Kasumi-1 (cell line): ENCODE measurements at places on chromosomes 6 and 20.

DNA sequence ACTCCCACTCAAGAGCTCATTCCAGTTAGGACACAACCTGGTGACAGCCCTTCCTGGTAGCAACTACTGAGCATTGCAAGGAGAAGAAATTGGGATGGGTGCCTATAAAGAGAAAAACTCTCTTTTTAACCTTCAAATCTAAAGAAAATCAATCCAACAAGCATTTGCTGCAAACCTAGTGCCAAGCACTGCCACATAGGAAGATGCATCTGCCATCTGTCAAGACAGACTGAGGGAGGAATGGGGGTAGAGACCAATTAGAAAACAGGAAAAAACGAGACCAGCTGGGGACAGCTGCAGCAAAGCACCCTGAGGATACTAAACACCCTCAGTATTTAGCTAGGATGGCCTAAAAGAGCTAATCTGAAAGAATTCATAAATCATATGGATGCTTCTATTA is 27.9 kb downstream of the HLA-DMB start:
- DNase-seq = no peak

- DNase-seq = peak; percentile 29
These were observed 424 bp upstream of the KIF13A start for GRCh38 chr6:17987697-17988421.

GRCh38 chr6:26028746-26029569 is 58.3 kb upstream of the HFE start:
- DNase-seq = no peak

- DNase-seq = no peak
These were observed 193.9 kb downstream of the DLL1 start for GRCh38 chr6:170096803-170097504.

GRCh38 chr20:2346188-2346587 is 34.5 kb upstream of the TGM6 start:
- no peak for DNase-seq

DNA sequence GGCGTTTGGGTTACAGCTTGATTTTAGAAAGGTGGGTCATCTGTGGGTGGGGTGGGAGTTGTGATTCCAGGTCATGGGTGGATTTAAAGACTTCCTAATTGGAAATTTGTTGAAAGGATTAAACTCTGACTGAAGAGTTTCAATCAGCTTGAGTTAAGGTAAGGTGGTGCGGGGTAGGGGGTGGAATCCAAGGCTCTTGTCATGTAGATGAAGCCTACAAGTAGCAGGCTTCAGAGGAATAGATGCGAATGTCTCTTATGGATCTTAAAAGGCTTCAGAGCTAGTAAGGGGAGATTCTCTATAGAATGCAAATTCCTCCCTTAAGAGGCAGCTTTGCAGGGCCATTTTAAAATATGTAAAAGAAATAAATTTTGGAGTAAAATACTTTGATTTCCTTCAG is 645.3 kb downstream of the FRK start:
- no peak for DNase-seq
